MM.1S (cell line): ENCODE measurements at places on chromosomes 6 and 20.

GRCh38 chr6:158847786-158848185 is 28.6 kb upstream of the EZR start:
- DNase-seq, result no peak

GRCh38 chr6:7893342-7893741 is 17.2 kb downstream of the TXNDC5 start:
- DNase-seq, result no peak

- no peak for DNase-seq
Observed at GRCh38 chr6:139925894-139926641, 551.6 kb upstream of the CITED2 start.

- no peak for DNase-seq
Observed at GRCh38 chr20:5143851-5144250, 17.0 kb downstream of the CDS2 start.

GRCh38 chr20:44053046-44053445 is 133.9 kb downstream of the JPH2 start:
- DNase-seq, result no peak

DNA sequence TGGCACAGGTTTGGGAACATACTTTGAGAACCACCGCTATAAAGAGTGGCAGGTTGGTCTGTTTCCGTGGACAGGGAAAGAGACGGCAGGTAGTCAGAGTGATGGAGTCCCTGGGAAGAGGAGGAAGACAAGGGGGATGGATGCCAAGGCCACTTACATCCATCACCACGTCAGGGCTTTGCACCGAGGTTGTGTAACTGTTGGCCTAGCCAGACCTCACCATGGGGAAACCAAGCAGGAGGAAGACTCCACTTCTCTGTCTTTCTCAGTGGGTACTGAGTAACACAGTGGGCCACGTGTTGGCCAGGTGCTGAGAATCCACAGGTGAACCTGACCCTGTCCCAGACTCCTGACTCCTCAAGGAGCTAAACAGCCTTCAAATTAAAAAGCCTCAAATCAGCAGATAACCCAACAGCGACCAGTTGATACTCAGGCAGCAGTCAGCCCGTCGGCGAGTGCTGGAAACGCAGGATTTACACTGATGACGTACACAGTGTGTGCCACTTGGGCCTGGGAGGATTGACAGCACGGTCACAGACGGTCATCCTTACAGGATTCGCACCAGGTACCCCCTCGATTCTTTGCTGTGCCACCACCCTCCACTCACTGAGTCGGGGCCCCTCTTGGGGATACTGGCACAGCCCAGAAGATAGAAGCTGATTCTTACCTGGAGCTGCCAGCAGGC is 134.6 kb upstream of the SNX9 start:
- no peak for DNase-seq

GRCh38 chr6:33739571-33739970 is 7.1 kb downstream of the IP6K3 start:
- no peak for DNase-seq

DNA sequence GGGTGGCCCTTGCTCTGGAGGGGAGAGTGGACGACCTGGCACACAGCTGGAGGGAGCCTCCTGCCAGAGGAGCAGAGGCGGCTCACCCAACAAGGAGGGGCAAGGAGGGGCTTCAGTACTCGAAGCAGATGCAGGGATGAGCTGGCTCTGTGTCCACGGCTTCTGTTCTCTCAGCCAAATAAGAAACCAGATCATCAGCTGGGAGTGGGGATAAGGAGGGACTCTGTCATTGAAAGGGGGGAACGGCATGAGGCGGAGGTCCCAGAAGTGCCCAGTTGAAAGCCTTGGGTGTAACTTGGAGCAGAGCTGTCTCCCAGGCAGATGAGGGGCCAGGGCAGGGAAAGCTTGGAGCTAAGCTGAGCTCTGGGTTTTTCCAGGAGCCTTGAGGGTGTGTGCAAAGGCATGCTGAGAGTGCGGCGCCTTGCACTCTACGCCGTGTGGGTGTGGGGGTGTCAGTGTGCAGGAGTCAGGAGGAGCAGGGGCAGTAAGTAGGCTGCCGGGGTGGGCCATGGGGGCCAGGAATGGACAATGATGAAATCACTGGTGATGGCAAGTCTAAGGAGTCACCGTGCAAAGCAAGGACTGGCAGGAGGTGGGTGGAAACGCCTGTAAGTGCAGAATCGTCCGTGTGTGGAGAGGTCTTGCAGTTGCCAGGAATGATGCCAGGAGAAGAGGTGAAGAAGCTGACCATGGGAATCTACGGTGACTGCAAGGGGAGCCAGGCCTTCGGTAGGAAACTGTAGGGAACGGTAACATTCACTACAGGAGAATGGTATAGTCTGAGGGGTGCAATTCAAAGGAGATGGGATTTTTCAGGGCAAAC is 85.4 kb upstream of the FOXQ1 start:
- DNase-seq, result no peak

- DNase-seq, result no peak
Observed at GRCh38 chr6:77415706-77416105, 47.6 kb downstream of the HTR1B start.

GRCh38 chr20:1377984-1378734 is 14.7 kb downstream of the FKBP1A start:
- no peak for DNase-seq

DNA sequence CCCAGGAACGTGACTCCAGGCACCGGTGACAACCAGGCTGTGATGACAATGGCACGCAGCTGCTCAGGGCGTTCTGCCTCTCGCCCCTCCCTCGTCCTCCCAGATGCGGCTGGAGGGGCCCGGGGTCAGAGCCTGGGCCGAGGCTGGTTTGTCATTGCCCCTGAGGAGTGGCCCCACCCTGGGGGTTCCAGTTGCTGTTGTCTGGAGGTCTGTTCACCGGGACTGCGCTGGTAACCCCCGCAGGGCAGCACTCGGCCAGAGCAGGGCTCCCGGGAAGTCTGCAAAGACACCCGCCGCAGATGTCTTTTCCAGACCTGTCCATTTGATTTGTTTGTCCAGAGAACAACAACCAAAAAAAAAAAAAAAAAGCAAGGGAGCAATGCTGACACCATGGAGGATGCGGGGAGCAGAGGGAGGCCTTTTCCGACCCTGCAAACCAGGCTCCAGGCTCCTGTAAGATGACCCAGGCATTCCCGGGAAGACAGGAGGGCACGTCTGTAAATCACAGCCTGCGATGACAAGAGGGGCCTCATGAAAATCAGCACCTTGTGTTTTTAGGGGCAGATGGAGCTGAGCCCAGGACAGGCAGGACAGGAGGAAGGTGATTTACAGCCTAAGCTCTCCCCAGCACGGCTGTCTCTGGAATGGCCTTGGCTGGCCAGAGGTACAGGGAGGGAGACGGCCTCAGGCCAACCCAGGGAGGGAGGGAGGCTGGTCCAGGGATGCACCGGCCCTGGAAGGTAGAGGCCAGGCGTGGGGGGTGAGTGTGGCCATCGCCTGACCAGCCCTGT is 189.3 kb downstream of the ERMARD start:
- no peak for DNase-seq

GRCh38 chr20:62518911-62519310 is 43.1 kb upstream of the GATA5 start:
- DNase-seq, result no peak

GRCh38 chr6:32113386-32114352 is 4.5 kb upstream of the TNXB start:
- DNase-seq, result no peak

DNA sequence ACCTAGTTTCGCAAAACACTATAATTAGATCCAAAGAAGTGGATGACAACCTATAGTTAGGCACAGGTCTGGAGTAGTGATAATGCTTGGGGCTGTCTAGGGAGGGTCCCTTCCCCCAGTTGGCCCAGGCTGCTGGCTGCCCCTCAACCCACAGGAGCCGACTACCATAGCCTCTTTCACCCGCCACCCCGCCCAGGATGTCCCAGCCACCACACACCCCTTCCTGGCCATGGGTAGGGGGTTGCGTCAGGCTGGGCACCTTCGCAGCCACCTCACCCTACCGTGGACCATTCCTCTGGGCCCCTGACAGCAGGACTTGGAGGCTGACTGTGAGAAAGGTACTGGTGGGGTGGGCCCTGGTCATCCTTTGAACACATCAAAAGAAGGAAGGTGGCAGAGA is 8.5 kb downstream of the TFEB start:
- no peak for DNase-seq

DNA sequence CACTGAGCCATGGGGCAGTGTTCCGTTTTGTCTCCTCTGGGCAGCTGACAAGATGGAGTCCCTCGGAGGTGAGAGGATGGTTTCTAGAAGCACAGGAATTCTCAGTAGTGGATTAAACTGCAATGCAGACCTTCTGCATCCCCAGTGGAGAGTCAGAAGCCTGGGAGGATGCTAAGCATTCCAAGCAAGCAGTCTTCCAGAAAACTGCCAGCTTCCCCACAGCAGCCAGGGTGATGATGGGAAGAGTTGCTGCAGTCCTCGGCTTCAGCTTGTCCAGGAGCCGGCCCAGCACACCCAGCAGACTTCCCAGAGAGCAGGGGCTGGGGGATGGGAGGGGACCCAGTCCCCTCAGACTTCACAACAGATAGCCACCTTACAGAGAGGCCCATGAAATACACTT is 163.6 kb downstream of the LY86 start:
- DNase-seq, result no peak
